T-helper 2 cell treated with Interferon-gamma antibody and Interleukin-4, amounts not matched to agents 5 μg/mL and 100 μg/mL, for 36 hours (primary cell): ENCODE measurements at places on chromosomes 2 and 18.

- no peak for DNase-seq
These were observed 68.2 kb downstream of the UBR3 start for GRCh38 chr2:169895294-169895985.

GRCh38 chr2:128605421-128605820, 286.8 kb upstream of the HS6ST1 start:
- no peak for DNase-seq

DNA sequence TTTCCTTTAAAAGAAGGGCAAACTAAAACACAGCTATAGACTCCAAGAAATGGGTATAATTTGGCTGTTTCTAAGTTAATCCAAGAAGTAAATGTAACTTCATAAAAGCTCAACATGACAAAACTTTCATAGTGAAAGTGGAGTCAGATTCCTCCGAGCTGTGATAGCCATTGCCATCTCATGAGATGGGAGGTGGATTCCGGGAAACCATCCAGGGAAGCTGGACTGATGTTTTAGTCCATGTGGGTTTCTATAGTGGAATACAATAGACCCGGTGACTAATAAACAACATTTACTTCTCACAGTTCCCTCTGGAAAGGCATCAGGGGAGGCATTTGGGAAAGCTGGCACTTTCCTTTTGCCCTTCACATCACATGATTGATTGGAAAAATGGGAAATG, 10.0 kb upstream of the LAPTM4A start:
- no peak for DNase-seq

DNA sequence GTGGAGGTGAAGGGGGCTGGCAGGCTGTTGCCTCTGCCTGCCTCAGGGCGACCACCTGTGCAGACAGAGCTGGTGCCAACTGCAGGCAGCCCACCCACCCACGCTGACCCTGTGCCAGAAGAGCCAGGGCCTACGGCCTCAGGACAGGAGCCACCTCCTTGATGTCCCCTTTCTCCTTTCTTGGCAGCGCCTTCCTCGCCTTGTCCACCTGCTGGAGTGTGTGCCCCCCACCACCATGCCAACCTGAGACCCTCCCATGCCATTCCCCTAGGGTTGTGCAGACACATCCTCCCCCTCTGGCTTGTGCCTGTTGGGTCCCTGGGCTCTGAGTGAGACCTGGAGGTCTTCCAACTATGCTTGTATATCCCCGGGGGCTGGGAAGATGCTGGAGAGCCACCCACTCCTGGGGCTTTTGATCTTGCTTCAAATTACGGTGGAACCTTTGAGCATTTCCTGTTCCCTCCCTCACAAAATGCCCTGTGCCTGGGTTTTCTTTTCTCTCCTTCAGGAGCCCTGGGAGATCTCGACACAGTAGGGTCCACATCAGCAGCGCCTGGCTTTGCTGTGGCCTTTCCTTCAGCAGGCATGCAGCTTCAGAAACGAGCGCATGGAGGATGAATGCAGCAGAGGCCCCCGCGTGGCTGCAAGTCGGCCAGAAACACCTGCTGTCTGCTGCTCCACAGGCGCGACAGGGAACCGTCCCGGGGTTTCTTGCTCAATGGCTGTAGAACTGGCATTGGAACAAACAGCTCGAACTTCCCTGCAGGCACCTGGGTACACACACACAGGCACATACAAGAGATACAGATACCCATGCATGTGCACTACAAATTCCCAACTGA, 65.9 kb upstream of the SH3RF3 start:
- no peak for DNase-seq

DNA sequence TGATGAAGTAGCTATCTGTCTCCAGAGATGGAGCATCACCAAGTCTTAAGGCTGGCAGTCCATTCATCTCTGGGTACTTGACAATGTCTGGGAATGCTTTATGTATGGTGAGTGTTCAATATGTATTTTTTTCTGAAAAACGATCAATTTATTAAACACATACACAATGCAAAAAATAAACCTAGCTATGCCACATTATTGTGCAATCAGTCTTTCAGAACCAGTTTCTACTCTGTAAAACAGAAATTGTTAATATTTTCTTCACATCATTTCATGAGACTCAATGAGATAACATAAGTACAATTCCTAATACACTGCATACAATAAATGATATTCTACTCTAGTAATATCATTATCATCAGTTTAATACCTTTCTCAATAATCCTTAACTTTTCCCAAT, 122.5 kb downstream of the PIGN start:
- no peak for DNase-seq

DNA sequence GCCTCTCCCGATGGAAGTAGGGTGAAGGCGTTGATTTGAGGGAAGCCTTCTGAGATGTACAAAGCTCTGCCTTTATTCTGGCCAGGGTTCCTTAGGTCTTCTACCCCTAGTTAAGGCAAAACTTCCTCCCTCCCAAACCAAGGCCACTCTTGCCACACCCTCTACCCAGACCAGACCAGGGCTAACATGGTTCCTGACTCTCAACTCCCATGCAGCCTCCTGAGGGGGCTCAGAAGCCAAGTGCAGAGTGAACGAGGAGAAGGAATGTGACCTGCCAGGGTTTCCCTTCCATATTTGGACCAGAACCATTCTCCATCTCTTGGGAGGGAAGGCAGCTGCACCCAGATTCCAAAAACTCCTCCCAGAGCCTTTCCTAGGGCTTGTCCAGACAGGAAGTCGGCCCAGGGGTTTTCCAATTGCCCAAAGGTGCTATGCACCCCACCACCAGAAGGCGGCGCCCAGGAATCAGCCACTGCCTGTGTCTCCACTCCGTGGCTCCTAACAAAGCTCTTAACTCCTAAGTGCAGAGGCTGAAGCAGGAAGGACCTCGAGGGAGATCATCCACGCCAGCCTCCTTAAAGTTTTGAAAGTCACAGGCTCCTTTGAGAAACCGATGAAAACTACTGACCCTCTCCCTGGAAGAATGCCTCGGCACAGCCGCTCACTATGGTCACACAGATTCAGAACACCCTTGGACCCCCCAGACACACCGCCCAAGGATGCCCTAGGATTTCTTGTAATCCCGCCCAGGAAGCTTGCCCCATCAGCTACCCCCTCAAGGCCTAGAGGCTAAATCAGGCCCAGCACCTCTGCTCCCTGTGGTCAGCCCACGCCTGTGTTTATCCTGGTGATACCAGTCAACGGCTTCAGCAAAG, 157.8 kb downstream of the SMAD2 start:
- peak; percentile 58 for DNase-seq

- DNase-seq = no peak
These were observed 46.8 kb upstream of the CDH7 start for GRCh38 chr18:65704046-65704445.

DNA sequence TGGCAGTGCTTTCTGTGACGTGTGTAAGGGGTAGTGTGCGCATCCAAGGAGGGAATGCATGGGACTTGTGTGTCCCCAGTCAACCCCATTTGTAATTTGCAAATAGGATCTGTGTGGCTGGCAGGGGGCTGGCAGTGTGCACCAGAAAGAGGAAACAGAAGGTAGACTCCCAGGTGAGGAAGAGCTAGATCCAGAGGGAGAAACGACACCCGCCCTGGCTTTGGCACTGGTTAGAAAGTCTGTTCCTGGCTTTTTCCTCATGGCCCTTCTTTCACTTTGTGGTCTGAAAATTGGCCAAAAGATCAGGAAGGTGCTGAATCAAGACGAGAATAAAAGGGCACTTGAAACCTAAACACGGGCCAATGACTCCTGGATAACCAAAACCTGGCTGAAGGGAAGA, 33.3 kb downstream of the PRKCE start:
- no peak for DNase-seq

- DNase-seq = no peak
These were observed 62.0 kb upstream of the SLC35F5 start for GRCh38 chr2:113818382-113818951.

DNA sequence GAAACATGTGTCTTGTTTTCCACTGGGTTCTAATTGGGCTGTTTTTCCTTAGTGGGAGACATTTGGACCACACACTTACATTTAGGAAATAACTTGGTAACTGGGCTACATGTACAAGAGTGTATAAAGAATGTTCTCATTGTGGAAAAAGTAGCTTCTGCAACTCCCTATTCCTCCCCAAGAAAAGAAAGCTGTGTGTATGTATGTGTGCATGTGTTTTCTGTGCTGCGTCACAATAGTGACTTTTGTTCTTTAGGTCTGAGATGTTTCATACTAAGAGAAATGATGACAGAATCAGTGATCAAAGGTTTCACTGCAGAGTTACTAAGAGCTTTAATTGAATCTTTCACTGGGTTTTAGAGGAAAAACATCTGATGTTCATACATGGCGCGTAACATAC, 82.7 kb downstream of the TANC1 start:
- no peak for DNase-seq

GRCh38 chr18:57657542-57657941, 35.9 kb upstream of the NARS1 start:
- no peak for DNase-seq

- no peak for DNase-seq
These were observed 33.9 kb downstream of the PDIA6 start for GRCh38 chr2:10778724-10779115.

DNA sequence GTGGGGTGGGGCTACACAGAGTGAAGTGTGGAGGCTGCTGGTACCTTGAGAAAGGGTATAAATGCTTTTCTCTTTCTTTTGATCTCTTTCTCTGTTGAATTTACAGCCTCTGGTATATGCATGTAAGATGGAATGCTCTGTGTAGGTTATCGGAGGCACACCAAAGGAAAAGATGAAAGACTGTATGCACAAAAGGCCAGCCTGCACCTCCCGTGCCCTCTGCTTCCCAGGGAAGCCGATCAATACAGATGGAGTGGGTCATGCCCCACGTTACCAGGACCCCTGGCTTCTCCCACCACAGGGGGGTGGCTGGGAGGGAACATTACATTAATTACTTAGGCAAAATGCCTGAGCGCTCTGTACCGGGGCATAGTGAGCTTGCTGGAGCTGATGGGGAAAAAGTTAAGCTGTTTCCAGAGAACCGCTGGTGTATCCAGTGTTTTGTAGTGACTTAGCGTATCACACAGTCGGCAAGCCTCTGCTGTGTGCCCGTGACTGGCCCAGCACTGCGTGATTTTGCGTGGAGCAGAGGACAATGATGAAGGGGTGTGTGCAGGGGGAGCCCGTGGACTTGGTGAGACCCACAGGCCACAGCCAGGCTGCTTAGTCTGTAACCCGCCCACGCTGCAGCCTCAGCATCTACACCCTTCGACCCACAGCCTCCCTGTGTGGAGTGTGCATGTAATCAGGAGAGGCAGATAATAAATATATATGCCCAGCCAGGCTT, 8.0 kb downstream of the ALLC start:
- no peak for DNase-seq

DNA sequence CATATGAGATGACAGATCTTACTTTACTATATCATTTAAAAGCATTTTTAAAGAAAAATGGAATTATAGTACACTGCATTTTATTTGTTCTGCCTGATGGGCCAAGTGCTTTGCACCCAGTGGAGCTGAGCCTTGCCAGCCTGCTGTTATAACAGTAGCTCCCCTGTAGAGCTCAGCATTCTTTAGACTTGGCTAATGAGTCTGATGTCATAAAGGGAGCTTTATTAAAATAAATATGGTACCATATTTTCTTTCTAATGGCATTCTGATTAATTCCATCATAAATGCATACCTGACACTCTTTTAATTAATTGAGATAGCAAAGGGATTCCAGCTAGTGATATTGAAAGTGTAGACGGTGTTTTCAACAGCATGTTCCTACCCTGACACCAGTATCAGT, 40.7 kb downstream of the PARD3B start:
- no peak for DNase-seq

- DNase-seq = no peak
These were observed 21.6 kb downstream of the PTPN2 start for GRCh38 chr18:12862467-12862866.

DNA sequence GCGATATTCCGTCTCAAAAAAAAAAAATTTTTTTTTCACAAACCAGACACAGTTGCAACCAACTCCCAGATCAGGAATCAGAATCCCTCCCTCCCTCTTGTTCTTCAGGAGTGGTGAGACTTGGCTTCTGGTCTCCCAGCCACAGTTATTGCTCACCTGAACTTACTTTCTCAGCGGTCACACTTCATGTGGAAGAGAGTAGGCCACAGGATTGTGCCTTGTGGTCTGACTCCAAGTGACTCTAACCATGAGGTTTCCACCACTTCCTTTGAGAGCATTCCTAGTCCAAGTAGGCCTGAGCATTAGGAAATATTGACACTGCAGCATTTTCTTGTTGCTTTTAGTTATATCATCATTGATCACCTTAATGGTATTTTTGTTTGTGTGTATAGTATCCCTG, 12.1 kb downstream of the FMNL2 start:
- no peak for DNase-seq

GRCh38 chr2:2938481-2938880, 439.1 kb downstream of the EIPR1 start:
- no peak for DNase-seq

- peak; percentile 55 for DNase-seq
These were observed 43.9 kb upstream of the PCBP1 start for GRCh38 chr2:70043252-70043875.

DNA sequence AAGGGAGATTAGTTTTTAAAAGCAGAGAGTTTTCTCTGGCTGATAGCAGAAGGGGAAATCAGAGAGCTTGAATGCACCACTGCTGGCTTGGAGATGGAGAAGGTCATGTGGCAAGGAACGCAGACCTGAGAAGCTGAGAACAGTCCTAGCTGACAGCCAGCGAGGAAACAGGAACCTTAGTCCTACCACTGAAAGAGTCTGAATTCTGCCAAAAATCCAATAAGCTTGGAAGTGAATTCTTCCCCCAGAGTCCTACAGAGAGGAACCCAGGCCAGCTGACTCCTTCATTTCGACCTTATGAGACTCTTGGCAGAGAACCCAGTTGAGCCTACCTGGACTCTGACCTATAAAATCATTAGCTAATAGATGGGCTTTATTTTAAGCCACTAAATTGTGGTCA, 371.9 kb upstream of the TNP1 start:
- DNase-seq = no peak

- no peak for DNase-seq
These were observed 116.1 kb upstream of the CYP26B1 start for GRCh38 chr2:72263776-72264060.

DNA sequence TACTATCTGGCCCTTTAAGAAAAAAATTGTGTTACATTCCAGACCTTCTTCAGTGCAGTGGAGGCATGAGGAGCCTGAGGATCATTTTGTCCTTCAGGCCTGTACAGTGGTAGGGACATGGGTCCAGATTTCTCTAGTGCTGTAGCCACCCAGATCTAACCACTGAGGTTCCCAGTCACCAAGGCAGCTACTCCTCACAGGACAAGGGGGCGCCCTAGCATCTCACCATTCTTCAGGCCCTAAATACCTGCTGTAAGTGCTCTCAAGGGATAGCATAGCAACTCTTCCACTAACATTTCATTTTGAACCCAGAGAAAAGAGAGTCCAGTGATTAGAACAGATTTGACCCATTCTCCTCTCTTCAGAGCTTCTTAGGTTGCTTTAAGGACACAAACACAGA, 1533.0 kb downstream of the LRP1B start:
- no peak for DNase-seq

GRCh38 chr2:44120428-44120827, 48.2 kb upstream of the PPM1B start:
- DNase-seq = peak; percentile 65

GRCh38 chr18:9916808-9917207, 3.0 kb downstream of the VAPA start:
- no peak for DNase-seq
